ENCODE measurements at places on chromosomes 13 and 19.

GRCh38 chr13:49297338-49297737 is 49.6 kb downstream of the CDADC1 start:
- no peak for DNase-seq

- DNase-seq: no peak
Observed at GRCh38 chr13:51562011-51562671, 22.1 kb upstream of the WDFY2 start.

DNA sequence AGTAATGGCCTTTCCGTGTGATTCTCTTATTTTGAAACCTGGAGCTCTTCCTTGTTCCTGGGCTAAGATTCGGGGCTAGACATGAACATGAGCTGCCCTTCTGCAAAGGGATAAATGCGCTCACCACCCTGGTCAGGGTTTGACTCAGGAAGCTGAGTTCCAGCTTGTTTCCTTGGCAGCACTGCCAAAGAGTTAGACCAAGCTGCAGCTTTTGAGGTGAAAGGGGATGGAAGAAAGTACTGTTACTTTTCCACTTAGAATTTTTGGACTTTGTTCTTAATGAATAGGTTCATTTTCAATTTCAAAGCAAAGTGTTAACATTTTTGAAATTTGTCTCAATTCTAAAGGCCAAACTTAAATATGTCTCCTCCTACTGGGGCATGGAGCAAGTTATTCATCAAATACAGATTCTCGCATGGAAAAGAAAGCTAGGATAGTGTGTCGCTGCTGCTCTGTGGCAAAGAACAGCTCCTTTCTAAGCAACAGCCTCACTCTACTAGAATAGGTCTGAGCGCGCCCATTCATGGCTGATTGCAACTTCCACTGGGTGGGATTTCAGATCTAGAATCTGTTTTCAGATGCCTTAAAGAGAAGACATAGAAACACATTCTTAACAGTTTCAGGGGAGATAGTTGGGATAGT is 2.2 kb downstream of the RGCC start:
- DNase-seq: no peak

- DNase-seq: no peak
Observed at GRCh38 chr13:67229481-67230403, at the start of gene PCDH9. Gene PCDH9, minus strand, starts transcription at chr13:67230336. Its CDS starts 1,896 bp downstream, at chr13:67228440.

- DNase-seq: no peak
Observed at GRCh38 chr13:97030705-97031452, 36.6 kb upstream of the OXGR1 start.

GRCh38 chr19:21699197-21699596 is 68.2 kb downstream of the ZNF100 start:
- peak; percentile 93 for DNase-seq

Data from NCI-H2029 (cell line).